Naive B cell (primary cell): ENCODE measurements at places on chromosomes 6 and 20.

- DNase-seq, result peak; percentile 3
These were observed 530 bp downstream of the GOPC start for GRCh38 chr6:117601811-117602150.

GRCh38 chr6:142842418-142843261 lies 102.3 kb downstream of the HIVEP2 start:
- DNase-seq, result no peak

- no peak for DNase-seq
These were observed 19.9 kb downstream of the GZF1 start for GRCh38 chr20:23381876-23382275.

DNA sequence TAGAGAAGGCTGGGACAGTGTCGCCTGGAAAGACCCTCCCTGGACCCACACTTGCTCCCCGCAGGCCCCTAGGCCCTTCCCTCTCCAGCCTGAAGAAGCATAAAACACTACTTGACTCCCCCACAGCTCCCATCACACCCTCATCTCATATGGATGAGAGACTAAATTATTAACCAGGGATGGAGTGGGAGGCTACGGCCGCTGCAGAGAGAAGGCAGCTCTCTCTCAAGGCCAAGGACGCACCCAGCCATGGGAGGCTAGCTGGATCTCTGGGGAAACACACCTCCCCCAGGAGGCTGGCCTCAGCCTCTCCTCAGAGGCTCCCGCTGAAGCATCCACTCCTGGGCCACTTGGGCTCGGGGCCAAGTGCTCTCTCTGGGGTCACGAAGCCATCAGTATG lies 102.5 kb downstream of the GRM4 start:
- DNase-seq, result no peak

DNA sequence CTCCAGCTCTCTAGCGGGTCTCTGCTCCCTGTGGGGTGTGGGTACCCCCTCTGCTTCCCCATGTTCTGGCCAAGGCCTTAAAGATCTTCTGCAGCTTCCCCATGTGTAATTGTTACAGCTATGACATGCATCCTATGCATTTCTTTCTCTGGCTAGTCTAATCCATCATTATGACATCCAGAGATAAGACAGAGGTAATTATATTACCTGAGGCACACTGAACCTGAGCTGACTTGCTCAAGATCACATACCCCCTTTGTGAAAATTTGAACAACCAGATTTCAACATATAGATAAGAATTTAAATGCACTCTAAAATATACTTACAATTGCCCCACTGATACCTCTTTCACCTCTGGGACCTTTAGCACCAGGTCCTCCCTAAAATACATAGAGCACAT lies 102.4 kb downstream of the COL12A1 start:
- DNase-seq, result no peak

GRCh38 chr6:163708466-163708865 lies 293.9 kb downstream of the QKI start:
- no peak for DNase-seq

DNA sequence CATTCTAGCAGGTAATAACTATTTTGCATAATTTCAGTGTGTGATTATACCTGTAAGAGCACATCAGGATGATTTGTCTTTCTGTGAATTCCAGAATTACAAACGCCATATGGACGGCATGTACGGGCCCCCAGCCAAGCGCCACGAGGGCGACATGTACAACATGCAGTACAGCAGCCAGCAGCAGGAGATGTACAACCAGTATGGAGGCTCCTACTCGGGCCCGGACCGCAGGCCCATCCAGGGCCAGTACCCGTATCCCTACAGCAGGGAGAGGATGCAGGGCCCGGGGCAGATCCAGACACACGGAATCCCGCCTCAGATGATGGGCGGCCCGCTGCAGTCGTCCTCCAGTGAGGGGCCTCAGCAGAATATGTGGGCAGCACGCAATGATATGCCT lies 122.7 kb downstream of the TMEM242 start:
- DNase-seq, result no peak

DNA sequence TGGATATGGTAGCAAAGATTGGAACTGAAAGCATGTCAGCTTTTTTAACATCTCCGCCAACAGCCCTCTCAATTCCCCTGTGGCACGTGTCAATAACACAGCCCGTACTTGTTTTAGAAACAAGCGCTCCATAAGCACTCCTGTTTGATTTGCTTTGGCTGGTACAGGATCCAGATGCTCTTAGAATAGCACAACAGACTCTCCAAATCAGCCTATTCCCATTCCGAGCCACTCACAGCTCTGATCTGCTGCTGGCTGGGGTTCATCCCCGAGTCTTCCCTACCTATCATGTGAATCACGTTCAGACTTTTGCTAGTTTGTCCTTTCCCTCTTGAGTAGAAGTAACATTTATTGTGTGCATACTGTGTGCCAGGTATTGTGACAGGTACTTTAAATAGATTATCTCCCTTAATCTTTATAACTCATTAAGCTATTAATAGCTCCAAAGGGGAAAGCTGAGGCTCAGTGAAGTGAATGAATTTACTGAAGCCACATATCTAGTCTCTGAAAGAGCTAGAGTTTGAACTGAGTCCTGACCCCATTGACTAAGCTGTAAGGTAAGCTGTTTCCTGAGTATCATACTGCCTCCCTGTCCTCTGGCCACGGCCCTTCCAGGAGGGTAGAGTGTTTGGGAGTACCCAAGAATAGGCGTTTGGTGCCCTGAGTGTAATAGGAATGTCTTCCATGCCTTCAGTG lies 46.7 kb downstream of the RALY start:
- no peak for DNase-seq

DNA sequence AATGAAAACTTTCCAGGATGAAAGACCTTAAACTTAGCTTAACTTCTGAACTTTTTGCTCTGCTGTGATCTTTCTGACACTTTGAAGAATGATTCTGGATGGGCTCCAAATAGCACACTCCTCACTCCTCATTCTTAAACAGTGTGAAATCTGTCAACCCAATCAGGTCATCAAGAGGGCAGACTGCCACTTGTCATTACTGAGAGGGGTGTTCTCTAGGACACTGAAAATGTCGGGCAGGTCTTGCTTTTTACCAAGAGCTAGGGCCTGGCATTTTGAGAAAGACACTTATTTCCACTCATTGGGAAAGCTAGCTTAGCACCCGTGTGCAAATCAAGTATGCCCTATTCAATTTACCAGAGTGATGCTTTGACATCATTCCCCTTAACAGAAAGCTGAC lies 122.2 kb downstream of the MTFR2 start:
- no peak for DNase-seq

DNA sequence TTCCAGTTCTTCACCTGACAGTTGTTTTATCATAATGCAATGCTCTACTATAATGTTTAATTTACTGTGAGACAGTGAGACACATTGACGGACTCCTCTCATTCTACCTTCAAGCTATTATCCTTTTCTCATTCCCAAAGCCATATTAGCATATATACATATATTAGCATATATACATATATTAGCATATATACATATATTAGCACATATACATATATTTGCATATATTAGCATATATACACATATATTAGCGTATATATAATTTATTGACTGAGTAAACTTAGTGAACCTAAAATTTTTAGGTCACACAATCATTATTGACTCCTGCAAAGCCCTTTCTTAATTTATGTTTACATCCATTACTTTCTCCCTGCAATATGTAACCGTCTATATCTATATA lies 555.0 kb upstream of the ADGRB3 start:
- DNase-seq, result no peak

- no peak for DNase-seq
These were observed 328.9 kb downstream of the FARS2 start for GRCh38 chr6:5590187-5590586.

GRCh38 chr6:11215773-11216172 lies 16.7 kb downstream of the NEDD9 start:
- DNase-seq, result no peak

- no peak for DNase-seq
These were observed 170.2 kb downstream of the THBS2 start for GRCh38 chr6:169083508-169083874.

- DNase-seq, result no peak
These were observed 118.0 kb upstream of the PRND start for GRCh38 chr20:4603724-4604123.

DNA sequence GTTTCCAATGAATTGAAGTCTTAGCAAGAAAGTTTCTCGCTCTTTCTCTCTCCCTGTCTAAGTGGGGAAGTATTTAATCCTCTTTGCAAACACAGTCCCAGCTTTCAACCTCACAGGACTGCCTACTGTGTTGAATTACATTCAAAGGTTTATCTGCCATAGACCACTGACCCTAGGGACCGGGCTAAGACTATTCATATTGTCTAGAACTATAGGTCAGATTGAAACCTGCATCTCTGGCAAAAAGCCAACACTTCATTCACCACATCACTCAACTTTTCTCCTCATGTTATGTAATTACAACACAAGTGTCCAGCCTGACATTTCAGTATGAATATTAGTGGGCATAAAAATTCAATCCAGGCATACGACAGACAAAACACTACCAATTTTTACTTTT lies 314.7 kb upstream of the RSPO3 start:
- DNase-seq, result no peak

- peak; percentile 25 for DNase-seq
These were observed 792 bp downstream of the SLC23A2 start for GRCh38 chr20:5000263-5001173.

GRCh38 chr6:56691814-56692213 lies 49.1 kb upstream of the DST start:
- no peak for DNase-seq

DNA sequence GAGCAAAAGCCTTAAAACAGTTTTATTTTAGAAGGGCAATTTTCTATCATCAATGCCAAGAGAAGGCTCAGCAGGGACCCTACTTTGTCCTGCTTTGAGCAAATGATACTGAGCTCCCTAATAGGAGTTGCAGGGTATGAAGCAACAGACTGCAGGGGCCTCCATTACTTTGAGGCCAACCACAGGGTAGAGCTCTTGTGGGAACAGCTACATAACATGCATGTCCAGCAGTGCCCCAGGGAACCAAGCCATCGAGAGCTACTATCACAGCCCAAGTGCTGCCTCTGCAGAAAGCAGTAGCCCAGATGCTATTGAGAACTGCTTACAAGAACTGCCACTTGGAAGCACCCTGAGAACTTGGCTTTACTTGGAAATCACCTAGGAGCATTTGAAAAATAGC lies 222.1 kb downstream of the LAMA2 start:
- DNase-seq, result no peak

DNA sequence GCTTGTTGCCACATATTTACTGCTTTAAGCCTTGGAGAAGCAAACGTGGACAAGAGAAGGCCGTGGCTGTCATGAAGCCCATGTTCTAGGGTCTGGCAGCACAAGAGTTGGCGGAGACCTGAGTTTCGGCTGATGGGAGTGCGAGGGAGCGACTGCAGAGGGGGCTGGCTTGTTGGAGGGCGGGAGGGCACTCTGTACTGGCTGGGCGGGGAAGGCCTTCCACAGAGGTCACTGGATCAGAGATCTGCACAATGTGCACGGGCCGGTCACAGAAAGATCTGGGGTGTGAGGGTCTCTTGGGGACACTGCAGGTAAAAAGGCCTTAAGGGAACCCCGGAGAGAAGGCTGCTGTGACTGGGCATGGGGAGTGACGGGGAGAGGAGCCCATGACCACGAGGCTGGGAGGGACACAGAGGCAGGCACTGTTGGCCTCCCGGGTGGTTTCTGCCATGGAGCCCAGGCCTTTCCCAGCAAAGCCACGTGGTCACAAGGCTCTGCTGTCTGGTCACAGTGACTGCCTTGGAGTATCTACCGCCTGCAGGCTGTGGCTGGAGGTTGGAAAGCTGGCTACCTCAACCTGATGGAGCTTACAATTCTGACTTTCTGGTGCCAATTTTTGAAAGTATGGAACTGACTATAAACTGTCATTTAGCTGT lies 23.8 kb downstream of the FOXC1 start:
- no peak for DNase-seq

DNA sequence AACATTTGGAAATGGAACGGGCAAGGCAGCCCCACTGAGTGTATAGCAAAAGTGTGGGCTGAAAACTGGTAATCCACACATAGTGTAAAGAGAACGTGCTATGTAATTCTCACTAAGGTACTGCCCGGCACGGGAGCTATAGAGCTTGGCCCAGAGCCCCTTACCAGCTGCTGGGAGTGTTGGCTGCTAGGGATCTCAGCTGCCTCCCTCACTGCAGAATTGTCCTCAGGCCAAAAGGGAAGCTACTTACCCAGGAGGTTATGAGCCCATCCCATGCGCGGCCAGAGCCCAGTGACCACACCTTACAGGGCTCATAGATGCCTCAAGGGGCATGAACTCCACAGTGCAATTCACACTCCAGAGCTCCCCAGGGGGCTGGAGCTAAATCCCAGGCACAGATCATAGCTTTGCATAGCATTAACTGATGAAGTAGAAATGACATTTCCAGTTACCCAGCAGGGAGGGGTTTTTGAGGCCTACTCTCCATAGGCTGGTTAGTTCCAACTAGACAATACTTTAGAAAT lies 56.8 kb downstream of the LINC00237 start:
- DNase-seq, result no peak

- DNase-seq, result no peak
These were observed 545.2 kb upstream of the MAN1A1 start for GRCh38 chr6:119894811-119895210.

- no peak for DNase-seq
These were observed 104.3 kb downstream of the EDN3 start for GRCh38 chr20:59404749-59405148.

DNA sequence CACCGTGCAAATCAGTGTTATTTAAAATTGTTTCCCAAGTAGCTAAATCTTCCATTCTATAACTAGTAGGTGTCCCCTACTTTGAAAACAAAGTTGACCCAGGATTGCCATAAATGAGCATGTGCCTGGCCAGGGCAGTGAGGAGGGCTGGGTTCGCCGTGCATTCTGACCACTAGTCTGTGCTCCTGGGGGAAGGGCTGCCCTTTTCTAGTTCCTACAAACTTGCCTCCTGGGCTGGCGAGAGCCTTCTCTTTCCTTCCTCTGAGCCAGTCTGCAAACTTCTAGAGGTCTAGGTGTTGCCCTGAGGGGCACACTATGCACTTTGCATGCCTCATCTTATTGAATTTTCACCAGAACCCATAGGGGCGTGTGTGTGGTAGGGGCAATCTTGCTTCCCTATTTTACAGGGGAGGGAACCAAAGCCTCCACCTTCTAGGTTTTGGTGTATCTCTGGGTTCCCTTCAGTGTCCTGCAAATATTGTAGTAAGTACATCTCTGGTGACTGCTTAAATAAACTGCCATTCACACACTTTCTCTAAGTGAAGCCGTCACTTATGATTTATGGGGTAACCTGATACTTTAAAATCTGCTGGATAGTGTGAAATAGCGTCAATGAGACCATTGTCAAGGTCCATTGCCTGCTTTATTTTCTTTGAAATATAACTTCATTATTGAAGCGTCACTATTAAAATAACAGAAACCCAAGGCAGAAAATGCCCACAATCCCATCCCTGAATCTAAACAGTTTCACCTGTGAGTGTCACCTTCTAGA lies 42.2 kb downstream of the CDH26 start:
- DNase-seq, result no peak
